ENCODE measurements at places on chromosomes 13 and 19.

- no peak for DNase-seq
Observed at GRCh38 chr13:32426191-32426989, 1.5 kb downstream of the N4BP2L1 start.

DNA sequence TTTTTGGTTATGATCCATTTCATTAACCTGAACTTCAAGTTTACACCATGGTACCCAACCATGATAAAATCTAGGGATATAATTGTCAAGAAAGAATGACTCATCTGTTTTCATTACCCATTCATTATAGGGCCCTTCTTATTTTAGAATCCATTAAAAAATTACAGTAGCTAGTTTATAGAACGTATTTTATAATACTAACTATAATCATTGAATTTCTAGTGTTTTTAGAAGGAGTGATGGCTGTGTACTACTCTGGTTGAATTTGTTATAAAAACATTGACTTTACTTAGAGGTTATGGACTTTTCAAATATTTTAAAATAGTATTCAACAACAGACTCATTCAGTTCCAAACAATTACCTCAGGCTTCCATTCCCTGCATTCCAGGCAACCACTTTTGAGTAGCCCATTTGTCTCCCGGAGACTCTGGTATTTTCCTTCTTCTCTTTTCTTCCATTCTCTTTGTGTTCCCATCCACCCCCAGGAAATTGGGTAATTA is 71.9 kb upstream of the KLF12 start:
- no peak for DNase-seq

DNA sequence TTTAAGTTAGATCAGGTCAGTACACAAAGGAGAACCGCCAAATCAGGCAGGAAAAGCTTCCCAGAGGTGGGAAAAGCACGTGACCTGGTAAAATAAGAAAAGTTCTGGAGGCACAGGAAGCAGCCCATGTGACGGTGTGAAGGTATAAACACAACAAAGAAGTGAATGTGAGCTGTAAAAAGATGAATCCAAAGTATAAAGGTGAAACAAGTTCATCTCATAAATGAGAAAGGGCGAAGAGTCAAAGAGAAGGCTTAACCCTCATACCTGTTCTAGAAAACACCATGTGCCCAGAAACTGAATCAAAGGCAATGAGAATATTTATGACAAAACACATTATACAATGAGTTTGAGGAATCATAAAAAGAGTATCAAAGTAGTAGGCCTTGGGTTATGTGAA is 47.0 kb downstream of the USP12 start:
- no peak for DNase-seq

GRCh38 chr13:51033421-51034185 is 77.5 kb downstream of the C13orf42 start:
- no peak for DNase-seq

GRCh38 chr13:85833921-85834320 is 34.7 kb upstream of the SLITRK6 start:
- no peak for DNase-seq

DNA sequence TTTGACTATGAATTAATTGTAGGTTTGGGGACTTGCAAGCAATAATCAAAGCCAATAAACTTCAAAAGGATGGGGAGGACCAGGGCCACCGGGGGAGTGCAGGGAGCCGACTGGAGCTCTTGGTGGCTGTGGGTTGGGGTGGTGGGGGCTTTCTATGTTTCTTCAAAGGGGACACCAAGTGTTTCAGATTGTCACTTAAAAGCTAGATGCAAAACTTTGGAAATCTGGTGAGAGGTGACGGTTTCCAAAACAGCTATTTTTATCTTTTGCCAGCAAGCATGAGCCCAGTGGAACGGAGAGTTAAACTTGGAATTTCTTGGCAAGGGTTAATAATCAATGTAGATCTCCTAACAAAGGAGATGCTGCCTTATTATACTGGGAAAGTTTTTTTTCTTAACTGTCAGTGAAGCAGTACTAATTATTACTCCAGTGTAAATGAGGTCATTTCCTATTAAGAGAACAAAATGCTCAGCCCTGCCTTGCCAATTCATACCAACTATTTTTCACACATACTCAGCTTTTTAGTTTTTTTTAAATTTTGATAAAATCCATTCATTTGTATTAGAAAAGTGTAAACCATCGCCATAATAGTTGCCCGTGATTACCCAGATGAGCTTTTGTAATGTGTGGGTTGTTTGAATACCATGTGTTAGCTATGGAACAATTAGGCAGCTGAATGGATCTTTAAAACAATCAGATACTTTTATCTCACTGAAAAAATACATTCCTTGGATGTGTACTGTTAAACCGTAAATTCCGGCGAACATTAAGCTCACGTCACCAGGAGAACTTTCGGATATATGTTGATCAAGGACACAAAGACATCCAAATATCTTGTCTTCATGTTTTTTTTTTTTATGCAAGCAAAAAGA is 95.9 kb upstream of the ZNF536 start:
- DNase-seq, result no peak

GRCh38 chr19:13619203-13619632 is 112.9 kb upstream of the CACNA1A start:
- no peak for DNase-seq

- DNase-seq, result no peak
Observed at GRCh38 chr13:34620074-34620850, 321.8 kb upstream of the NBEA start.

GRCh38 chr13:95601216-95601615 is 43.3 kb downstream of the DZIP1 start:
- DNase-seq, result no peak

DNA sequence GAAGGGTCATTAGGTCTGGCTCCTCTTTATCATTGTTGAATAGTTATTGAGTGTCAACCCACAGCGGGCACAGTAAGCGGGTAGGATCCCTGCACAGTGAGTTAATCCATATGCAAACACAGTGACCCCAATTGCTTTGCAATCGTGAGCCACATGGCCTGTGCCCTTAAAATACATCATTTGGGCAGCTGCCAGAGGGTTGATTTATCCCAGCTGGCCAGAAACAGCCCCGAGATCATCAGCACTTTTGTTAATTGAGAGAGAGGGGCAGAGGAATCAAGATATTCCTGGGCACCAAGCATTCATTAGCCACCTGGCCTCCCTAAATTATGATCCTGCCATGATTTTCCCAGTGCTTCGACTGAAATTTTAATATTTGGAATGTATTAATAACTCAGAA is 9.8 kb upstream of the CNMD start:
- DNase-seq, result no peak

DNA sequence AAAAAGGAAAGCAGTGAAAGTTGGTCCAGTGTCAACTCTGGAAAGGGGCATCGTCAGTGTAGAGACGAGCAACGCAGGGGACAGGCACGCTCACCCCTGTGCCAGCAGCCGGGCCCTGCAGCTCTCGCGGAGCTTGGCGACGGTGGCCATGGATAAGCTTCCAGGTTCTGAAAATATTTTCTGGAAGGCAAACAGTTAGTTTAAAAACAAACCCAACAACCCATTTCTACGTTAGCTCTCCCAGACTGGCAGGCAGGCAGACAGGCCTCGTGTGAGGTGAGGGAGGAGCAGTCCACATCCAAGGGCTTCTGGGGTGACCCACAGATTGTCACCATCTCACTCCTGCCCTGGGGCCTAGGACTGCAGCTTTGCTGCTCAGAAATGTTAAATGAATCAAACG is 27.4 kb downstream of the LAMP1 start:
- no peak for DNase-seq

DNA sequence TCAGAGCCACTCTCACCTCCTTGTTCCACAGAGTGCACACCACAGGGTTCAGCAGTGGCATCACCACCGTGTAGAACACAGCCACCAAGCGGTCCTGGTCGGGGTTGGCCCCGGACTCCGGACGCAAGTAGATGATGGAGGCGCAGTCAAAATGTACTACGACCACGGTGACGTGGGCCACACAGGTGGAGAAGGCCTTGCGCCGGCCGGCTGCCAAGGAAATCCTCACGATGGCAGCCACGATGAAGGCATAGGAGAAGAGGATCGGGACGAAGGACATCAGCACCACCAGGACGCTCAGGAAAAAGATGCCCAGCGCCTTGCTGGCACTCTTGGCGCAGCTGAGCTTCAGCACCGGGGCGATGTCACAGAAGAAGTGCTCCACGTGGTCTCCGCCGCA is 33.9 kb downstream of the SYDE1 start:
- no peak for DNase-seq

- no peak for DNase-seq
Observed at GRCh38 chr13:63944911-63945310, 2529.3 kb upstream of the PCDH20 start.

GRCh38 chr19:34649886-34650543 is 26.9 kb downstream of the SCGB2B2 start:
- no peak for DNase-seq

DNA sequence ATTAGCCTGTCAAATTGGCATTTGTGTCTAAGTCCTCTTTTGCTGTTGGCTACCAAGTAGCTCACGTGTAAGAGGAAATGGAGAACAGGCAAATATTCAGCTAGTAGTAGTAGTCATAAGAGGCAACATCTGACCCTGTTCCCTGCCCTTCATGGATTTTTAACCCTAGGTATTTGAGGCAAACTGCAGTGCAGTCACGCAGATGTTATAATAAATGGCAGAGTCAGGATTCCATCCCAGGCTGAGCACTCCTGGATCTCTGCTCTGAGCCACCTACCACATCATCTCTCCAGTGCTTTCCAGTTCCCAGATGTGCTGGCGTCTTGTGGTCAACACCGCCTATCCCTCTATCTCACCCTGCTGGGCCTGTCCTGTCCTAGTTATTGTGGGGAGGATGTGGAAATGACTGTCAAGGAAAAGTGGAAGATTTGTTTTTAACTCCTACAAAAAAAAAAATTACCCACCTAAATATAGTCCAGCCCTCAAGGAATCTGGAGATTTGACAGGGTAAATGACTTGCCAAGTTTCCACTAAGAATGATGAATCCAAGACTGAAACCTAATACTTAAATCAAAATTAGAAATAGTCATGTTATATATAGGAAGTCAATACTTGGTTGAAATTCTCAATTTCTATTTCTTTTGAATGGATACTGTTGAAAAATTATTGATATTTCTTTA is 322.9 kb downstream of the GPC6 start:
- no peak for DNase-seq

- no peak for DNase-seq
Observed at GRCh38 chr19:50896591-50897190, 14.5 kb downstream of the KLK4 start.

GRCh38 chr13:46803586-46803985 is 6.6 kb upstream of the ESD start:
- no peak for DNase-seq

GRCh38 chr19:2337329-2337707 is 8.8 kb downstream of the SPPL2B start:
- peak; percentile 79 for DNase-seq

DNA sequence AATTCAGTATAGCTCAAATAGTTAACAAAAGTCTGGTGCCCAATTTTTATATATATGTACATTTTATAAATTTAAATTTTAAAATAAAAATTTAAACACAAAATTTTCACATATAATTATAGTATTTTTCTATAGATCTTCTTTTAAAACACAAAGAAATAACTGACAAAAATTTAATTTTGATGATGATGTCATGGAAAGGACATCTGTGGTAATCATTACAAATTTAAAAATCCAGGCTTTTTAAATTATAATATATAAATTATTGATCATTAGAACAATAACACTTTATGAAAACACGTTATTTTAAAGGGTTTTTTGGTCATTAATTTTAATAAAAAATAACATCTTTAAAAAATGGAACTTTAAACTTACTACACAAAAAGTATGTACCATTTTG is 381.1 kb downstream of the DACH1 start:
- no peak for DNase-seq

DNA sequence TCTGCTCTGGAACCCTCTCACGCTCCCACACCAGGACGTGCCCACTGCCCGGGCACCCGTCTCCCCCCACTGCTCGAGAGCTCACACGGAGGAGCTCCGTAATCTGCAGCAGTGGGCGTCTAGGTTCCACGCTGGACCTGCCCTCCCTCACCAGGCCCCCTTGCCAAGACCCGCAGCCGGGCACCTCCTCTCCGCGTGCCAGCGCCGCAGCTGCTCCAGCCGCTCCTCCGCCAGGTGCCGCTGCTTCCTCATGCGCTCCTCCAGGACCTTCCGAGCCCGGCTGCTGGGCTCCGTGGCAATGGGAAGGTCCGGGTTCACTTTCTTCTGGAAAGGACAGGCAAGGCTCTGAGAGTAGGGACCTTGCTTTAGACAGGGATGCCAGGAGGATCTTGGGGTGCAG is 35.0 kb upstream of the MATK start:
- no peak for DNase-seq

- no peak for DNase-seq
Observed at GRCh38 chr13:20360041-20360491, 127.9 kb upstream of the GJB6 start.

DNA sequence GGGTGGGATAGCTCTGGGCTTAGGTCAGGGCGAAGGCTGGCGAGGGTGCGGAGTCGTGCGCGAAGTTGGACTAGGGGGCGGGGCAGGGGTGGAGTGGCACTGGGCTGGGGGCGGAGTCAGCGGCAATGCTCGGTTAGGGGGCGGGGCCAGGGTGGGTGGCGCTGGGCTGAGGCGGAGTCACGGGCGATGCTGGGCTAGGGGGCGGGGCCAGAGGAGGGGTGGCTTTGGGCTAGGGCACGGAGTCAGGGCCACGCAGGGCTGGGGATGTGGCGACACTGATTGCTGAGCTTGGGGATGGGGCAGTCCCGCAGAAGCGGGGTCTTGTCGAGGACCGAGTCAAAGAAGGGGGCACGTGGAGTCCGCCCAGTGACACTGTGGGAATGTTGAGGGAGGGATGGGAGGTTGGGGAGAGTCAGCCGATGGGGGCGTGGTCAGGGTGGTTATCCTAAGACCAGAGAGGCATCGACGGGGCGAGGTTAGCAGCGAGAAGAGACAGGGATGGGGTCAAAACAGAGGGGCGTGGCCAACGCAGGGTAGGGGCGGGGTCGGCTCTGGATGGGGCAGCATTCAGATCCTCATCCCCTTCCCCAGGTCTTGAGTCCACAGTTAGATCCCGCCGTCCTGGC is 8.7 kb downstream of the HOMER3 start:
- peak; percentile 99 for DNase-seq

GRCh38 chr19:31347828-31348392 is 1.3 kb downstream of the TSHZ3 start:
- DNase-seq, result no peak

GRCh38 chr13:109817591-109818535 is 31.5 kb upstream of the IRS2 start:
- DNase-seq, result no peak

DNA sequence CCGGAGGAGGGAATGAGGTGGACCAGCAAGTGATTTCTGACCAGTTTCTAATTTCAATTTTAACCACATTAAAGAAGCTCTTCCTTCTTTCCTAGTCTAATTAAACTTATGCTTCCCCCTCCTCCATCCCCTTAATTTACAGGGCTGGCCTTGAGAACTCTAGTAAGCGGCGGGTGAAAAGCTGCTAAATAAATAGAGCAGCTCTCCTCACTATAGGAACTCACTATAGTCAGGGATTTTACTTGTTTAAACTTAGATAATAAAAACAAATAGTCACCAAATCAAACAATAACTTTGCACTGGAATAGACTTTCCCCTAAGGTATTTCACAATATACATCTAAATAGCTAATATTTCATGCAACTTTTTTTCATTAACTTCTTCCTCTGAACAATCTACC is 1838.2 kb upstream of the PRR20A start:
- no peak for DNase-seq
